Heart right ventricle (tissue), 16 donors: ENCODE measurements at places on chromosomes 7 and 10. TPM values are rescaled to one million over a fixed set of nuclear protein-coding genes. Genes with fewer than 3 reads are reported as not detected.
A peak's percentile ranks its signal among the peaks of the same experiment; 100 is the strongest.

DNA sequence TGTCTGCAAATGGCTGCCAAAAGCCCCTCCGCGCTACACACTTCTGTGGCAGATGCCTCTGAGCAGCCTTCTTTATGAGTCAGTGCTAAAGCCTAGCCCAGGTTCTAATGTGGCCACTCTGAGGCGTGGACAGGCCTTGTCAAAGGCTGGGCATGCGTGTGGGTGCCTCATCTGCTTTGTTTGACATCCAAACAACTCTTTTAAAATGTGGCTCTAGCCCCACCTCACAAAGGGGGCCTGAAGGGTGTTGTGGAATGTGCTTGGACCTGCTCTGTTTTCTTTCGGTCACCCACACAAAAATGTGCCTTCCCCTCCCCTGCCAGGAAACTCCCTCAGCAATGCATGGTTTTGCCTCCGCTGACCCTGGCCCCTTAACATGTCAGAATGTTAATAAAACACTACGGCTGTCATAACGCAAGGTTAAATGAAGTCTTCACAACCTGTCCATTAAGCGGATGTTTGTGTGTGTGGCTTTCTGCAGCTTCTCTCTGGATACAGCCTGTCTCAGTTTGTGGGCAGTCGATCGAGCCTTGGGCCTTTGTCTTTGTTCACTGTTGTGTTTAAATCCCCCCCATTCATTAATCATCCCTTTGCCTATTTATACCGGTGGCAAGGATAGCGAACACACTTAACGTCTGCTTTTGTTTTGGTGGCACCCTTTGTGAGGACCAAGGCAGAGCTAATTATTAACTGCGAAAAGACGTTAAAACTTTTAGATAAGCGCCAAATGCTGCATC lies 718.9 kb downstream of the LRMDA start:
- DNase-seq, result no peak

GRCh38 chr7:43248961-43249822 lies 136.7 kb downstream of the HECW1 start:
- no peak for DNase-seq

Gene TFPI2
- 1.1 TPM for total RNA-seq

GRCh38 chr7:109821156-109821555 lies 1251.5 kb downstream of the DNAJB9 start:
- DNase-seq, result no peak

GRCh38 chr10:34475786-34476185 lies 339.3 kb downstream of the PARD3 start:
- DNase-seq, result no peak

DNA sequence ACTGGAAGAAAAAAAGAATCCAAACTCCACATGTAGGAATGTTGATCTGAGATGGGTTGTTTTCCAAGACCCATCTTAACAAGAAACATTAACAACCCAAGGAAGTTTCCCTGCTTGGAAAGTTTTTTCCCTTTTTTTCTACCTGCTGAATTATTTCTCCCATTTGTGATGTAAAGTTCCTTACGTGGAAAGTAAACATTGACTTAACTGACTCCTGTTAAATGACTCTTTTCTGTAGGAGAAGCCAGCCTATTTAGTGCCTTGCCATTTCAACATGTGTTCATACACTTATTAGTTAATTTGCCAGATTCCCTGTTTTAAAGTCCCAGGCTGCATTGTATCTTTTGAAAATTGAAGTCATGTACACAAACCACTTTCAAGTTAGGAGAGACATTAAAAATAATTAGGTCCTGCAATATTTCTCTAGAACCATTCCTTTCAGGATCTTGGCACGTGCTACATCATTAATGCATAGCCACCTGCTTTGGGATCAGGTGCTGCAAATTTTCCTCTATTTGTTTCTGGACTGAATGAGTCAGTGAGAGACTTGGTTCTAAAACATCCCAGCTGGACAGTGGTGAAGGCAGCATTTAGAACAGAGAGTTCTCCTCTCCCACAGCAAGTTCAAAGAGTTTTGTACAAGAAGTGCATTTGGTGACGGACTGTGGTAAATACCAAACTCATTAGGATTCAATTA lies 698.5 kb downstream of the SUGCT start:
- no peak for DNase-seq

GRCh38 chr7:28483112-28483511 lies 70.8 kb downstream of the CREB5 start:
- no peak for DNase-seq

GRCh38 chr7:50304129-50304910 lies at the start of gene IKZF1:
Gene IKZF1, plus strand, starts transcription at chr7:50304716. Its CDS starts 14,346 bp downstream, at chr7:50319062.
- peak; percentile 61 for DNase-seq

- DNase-seq, result no peak
Observed at GRCh38 chr10:101219946-101220451, 9.3 kb downstream of the LBX1 start.

Gene MOGAT3
- total RNA-seq, result not detected

GRCh38 chr10:92387289-92387940 lies 96.4 kb downstream of the MARCHF5 start:
- DNase-seq, result no peak

DNA sequence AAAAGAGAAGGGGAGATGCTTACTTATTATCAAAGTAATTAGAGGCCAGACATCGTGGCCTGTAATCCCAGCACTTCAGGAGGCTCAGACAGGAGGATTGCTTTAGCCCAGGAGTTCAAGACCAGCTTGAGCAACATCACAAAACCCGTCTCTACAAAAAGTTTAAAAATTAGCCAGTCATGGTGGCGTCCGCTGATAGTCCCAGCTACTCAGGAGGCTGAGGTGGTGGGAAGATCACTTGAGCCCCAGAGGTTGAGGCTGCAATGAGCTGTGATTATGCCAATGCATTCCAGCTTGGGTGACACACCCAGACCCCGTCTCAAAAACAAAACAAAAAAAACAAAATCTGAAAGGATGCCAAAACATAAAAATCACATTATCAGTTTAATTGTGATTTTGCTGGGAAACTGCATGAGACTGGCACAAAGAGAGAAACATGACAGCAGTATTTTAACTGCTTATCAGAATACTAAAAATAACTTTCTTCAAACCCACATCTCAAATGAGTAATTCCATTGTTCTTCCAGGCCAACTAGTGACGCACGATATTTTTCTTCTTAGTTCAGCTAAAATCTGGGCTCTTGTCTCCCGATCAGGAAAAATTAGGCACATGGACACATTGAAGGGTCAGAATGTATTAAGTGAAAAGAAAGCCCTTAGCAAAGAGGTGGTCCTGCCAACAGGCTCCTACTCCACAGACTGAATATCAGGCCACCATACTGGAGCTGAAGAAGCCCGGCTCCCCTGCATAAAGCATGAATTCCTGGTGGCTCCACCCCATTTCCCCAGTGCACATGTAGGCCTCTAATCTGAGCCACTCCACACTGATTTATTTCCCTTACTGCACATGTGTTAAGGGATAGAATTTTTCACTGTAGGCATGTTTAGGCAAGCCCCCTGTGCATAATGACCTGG lies 9.6 kb upstream of the CCM2 start:
- no peak for DNase-seq

DNA sequence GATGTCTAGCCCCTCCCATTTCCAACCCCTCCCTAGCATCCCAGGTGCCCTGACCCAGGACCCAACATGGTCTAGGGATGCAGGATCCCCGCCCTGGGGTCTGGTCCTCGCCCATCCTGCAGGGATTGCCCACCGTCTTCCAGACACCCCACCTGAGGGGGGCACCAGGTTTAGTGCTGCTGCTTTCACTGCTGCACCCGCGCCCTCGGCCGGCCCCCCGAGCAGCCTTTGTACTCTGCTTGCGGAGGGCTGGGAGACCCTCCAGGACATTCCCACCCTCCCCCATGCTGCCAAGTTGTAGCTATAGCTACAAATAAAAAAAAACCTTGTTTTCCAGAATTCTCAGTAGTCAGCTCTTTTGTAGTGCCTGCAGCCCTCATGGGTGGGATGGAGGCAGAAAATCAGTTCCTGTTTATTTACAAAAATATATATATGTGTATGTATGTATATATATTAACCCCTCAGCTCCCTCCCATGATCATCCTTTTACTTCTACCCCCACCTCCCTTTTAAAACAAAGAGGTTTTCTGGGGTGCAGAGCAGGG lies 9.7 kb downstream of the ZYX start:
- DNase-seq, result no peak
